GM12891 (cell line): ENCODE measurements at places on chromosomes 4 and X.

DNA sequence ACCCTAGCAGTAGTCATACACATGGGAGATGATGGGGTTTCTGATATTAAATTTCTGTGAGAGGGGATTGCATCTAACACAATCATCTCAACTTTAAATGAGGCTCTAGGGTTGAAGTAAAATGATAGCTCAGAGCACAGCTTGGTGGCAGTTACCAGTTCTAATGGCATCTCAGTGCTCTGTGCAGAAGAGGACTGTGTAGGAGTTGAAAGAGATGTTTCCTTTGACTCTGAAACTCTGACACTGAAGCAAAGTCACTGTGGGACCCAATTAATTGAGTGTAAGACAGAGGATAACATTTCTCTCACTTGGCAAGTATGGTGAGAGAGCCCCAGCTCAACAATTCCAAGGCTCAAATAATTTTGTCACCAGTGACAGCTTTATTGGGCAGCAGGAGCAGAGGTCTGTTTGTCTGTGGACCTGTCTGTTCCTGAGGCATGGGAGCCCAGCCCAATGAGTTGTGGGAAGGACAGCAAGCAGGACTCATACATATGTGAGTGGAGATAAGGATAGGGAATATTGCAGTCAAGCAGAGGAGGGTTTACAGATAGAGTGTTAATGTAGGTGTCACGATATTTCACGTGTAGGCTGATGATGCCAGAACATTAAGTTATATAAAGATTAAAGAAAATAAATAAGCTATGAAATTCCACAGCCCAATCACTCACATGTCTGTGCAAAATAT lies 76.7 kb upstream of the NAF1 start:
- DNase-seq, result no peak

GRCh38 chr4:121189326-121190215 lies 25.4 kb upstream of the TNIP3 start:
- no peak for DNase-seq

DNA sequence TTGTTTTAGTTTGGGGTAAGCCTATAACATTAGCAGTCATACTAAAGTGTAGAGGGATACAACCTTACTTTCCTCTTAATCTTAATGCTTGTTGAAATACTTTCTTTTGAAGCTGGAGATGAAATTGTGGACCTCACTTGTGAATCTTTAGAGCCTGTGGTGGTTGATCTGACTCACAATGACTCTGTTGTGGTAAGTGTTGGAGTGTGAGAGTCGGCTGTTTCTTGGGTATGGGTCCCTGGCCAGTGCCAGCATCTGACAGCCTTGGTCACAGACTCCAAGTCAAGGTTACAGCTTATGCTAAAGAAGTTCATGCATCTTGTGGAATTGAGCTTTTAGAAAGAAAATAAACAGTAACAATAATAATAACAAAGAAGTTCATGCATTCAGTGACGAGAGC lies 31.6 kb downstream of the RNF4 start:
- no peak for DNase-seq

GRCh38 chr4:93373893-93374860 lies 454.4 kb upstream of the ATOH1 start:
- no peak for DNase-seq

GRCh38 chr4:139817657-139818452 lies 152.2 kb downstream of the MGST2 start:
- no peak for DNase-seq

- DNase-seq, result no peak
Observed at GRCh38 chrX:52078131-52078530, 9.1 kb upstream of the MAGED4B start.

GRCh38 chr4:120232050-120232449 lies 165.4 kb upstream of the MAD2L1 start:
- DNase-seq, result no peak

- no peak for DNase-seq
Observed at GRCh38 chrX:39248330-39248729, 447.1 kb downstream of the MID1IP1 start.

GRCh38 chr4:71587995-71588394 lies 195.9 kb downstream of the GC start:
- DNase-seq, result no peak

DNA sequence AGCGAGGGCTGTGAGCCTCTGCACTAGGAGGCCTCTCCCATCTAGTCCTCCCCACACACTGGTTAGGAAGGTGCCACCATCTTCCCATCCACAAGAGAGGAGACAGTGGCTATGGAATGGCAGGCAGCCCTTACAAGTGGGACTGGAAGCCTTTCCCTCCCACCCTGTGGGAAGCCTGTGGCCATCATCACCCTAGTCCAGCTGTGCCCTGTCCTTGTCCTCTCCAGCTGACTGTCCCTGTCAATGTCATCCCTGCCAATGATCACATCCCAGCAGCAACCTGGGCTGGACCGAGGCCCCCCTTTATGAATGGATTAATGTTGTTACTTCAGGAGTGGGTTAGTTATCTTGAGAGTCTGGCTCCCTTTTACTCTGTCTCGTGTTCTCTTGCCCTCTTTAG lies 52.8 kb downstream of the NYX start:
- no peak for DNase-seq

DNA sequence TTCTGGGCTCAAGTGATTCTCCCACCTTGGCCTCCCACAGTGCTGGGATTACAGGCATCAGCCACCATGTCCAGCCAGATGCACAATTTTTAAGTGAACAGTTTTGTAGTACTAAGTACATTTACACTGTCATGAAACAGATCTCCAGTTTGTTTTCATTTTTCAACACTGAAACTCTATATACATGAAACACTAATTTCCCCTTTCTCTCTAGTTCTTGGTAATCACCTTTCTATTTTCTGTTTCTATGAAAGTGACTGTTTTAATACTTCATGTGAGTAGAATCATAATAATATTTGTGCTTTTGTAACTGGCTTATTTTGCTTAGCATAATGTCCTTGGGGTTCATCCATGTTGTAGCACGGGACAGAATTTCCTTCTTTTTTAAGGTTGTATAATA lies 237.4 kb downstream of the CAMK2D start:
- DNase-seq, result no peak
